Naive thymus-derived CD8-positive, alpha-beta T cell (primary cell): ENCODE measurements at places on chromosomes 13 and 19. TPM values are rescaled to one million over a fixed set of nuclear protein-coding genes. Genes with fewer than 3 reads are reported as not detected.

DNA sequence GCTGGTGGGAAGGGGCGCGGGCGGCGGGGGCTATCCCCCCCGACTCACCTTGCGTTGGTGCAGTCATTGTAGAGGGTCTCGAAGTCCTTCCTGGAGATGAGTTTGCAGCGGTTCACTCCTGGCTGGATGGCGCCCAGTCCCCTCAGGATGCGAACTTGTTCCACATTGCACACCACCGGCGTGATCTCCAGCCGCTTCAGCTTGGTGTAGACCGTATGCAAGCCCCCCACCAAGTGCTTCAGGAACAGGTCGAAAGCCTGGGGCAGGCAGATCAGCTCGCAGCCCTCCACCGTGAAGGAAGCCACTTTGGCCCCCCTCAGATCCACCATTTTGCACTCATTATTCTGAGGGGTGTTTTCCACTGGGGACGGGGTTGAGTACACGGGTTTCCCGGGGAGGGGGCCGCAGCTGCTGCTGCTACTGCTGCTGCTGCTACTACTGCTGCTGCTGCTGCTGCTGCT lies 1.1 kb downstream of the DACH1 start:
- no peak overlapping the region for H3K27ac ChIP-seq
- peak overlapping the region; percentile 74 for H3K4me3 ChIP-seq
- H3K4me1 ChIP-seq = peaks cover 20% of the 10 kb centered on the region
- no peaks in the 10 kb centered on the region for H3K36me3 ChIP-seq

GRCh38 chr19:39427707-39428106 lies 8.0 kb downstream of the RPS16 start:
- H3K36me3 ChIP-seq = no peaks in the 10 kb centered on the region
- no peaks in the 10 kb centered on the region for H3K27me3 ChIP-seq
- no peak overlapping the region for H3K27ac ChIP-seq
- H3K4me1 ChIP-seq = peaks cover 10% of the 10 kb centered on the region

- H3K4me3 ChIP-seq = no peak overlapping the region
- H3K4me1 ChIP-seq = peaks cover 4% of the 10 kb centered on the region
- H3K27ac ChIP-seq = no peak overlapping the region
- DNase-seq = no peak
- no peaks in the 10 kb centered on the region for H3K27me3 ChIP-seq
Measured at GRCh38 chr19:11038511-11038910, 50.8 kb upstream of the LDLR start.

The NLRP11 gene
- total RNA-seq = not detected

The NLRP4 gene
- not detected for total RNA-seq

The CD37 gene
- total RNA-seq = 328 TPM

The C19orf85 gene
- total RNA-seq = not detected

GRCh38 chr19:45104658-45105349 lies 11.8 kb downstream of the PPP1R37 start:
- no peak for DNase-seq
- H3K27ac ChIP-seq = peak overlapping the region; percentile 90
- peaks cover 63% of the 10 kb centered on the region for H3K4me1 ChIP-seq
- no peaks in the 10 kb centered on the region for H3K27me3 ChIP-seq
- H3K4me3 ChIP-seq = peak overlapping the region; percentile 78

- DNase-seq = peak; percentile 69
- H3K27ac ChIP-seq = no peak overlapping the region
- no peak overlapping the region for H3K4me3 ChIP-seq
- no peaks in the 10 kb centered on the region for H3K36me3 ChIP-seq
- no peaks in the 10 kb centered on the region for H3K4me1 ChIP-seq
- peaks cover 22% of the 10 kb centered on the region for H3K27me3 ChIP-seq
Measured at GRCh38 chr13:94674609-94675348, 37.6 kb downstream of the SOX21 start.

DNA sequence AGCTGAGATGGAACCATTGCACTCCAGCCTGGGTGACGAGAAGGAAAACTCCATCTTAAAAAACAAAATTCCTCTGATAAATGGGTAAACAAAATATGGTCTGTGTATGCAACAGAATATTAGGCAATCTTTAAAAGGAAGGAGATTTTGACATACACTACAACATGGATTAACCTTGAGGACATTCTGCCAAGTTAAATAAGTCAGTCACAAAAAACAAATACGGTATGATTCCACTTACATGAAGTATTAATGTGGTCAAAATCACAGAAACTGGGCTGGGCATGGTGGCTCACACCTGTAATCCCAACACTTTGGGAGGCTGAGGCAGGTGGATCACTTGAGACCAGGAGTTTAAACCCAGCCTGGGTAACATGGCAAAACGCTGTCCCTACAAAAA lies 3.0 kb upstream of the ZNF444 start:
- no peaks in the 10 kb centered on the region for H3K27me3 ChIP-seq
- H3K36me3 ChIP-seq = no peaks in the 10 kb centered on the region
- DNase-seq = no peak
- H3K27ac ChIP-seq = no peak overlapping the region
- H3K4me3 ChIP-seq = no peak overlapping the region

GRCh38 chr13:96816261-96816660 lies 178.0 kb downstream of the OXGR1 start:
- H3K36me3 ChIP-seq = no peaks in the 10 kb centered on the region
- no peaks in the 10 kb centered on the region for H3K27me3 ChIP-seq
- H3K4me3 ChIP-seq = no peak overlapping the region
- no peak overlapping the region for H3K27ac ChIP-seq
- no peak for DNase-seq

DNA sequence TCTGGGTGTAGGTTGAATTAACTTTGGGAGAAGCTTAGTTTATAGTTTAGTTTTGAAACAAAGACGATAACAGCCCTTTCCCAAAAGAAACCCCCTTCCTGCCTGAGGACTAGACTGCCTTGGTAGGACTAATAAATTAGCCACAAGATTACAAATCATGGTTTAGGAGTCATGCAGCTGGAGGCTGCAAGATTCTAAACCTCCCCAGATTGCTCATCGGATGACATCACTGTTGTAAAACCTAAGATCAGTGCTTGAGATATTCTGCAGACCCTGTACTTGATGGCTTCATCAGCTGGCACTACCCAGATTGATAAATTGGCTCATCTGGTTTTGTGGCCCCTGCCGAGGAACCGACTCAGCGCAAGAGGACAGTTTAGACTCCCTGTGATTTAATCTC lies 35.9 kb upstream of the MPHOSPH8 start:
- no peak for DNase-seq
- H3K36me3 ChIP-seq = no peaks in the 10 kb centered on the region
- H3K4me1 ChIP-seq = peaks cover 2% of the 10 kb centered on the region

DNA sequence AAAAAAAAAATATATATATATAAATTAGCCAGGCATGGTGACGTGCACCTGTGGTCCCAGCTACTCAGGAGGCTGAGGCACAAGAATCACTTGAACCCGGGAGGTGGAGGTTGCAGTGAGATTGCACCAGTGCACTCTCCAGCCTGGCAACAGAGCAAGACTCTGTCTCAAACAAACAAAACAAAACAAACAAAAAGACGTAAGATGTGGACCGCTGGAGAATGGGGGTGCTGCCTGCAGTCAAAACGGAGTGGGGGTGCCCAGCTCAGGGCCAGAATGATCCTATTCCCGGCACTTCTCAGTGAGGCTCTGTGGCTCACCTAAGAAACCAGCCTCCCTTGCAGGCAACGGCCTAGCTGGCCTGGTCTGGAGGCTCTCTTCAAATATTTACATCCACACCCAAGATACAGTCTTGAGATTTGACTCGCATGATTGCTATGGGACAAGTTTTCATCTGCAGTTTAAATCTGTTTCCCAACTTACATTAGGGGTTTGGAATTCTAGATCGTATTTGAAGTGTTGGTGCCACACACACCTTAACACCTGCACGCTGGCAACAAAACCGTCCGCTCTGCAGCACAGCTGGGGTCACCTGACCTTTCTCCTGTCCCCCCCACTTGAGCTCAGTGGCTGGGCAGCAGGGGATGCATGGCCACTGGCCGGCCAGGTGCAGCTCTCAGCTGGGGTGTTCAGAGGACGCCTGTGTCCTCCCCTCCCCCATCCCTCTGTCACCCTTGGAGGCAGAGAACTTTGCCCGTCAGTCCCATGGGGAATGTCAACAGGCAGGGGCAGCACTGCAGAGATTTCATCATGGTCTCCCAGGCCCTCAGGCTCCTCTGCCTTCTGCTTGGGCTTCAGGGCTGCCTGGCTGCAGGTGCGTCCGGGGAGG lies at the start of gene F7:
F7 (plus strand) TSS at position 760 of the 889 bp plus-strand sequence; CDS start at position 811, 51 bp downstream.
- DNase-seq = no peak
- H3K27ac ChIP-seq = no peak within 1 kb of the TSS
- H3K27me3 ChIP-seq = no peaks in the 10 kb centered on the region
- no peak within 1 kb of the TSS for H3K4me3 ChIP-seq
- H3K4me1 ChIP-seq = peaks cover 3% of the 10 kb centered on the region

DNA sequence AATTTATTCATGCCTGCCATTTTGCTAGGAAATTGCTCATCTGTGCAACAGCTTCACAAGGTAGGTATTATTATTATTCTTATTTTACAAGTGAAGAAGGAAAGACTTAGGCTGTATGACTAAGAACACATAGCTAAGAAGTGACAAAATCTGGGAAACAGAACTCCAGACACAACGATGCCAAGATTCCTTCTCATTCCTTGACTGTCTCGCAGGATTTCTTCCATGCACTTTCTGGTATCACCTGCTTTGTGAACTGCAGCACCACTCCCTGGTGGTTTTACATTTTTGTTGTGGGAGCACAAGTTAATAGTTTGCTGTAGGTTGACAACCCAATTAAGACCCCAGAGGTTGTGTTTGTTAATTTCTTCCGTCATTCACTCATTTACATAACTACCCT lies 188.5 kb downstream of the LACC1 start:
- no peak for DNase-seq
- no peak overlapping the region for H3K27ac ChIP-seq
- H3K36me3 ChIP-seq = peaks cover 16% of the 10 kb centered on the region
- H3K27me3 ChIP-seq = peaks cover 4% of the 10 kb centered on the region
- H3K4me3 ChIP-seq = no peak overlapping the region

GRCh38 chr13:21942061-21942460 lies 271.2 kb downstream of the FGF9 start:
- H3K4me3 ChIP-seq = no peak overlapping the region
- no peak for DNase-seq
- no peaks in the 10 kb centered on the region for H3K27me3 ChIP-seq
- no peaks in the 10 kb centered on the region for H3K36me3 ChIP-seq

The TBXA2R gene
- 18.5 TPM for total RNA-seq

- H3K4me1 ChIP-seq = peaks cover 13% of the 10 kb centered on the region
- H3K27me3 ChIP-seq = peaks cover 36% of the 10 kb centered on the region
- peaks cover 11% of the 10 kb centered on the region for H3K36me3 ChIP-seq
- peak overlapping the region; percentile 46 for H3K4me3 ChIP-seq
Measured at GRCh38 chr19:13024951-13025697, 29.8 kb downstream of the NFIX start.

DNA sequence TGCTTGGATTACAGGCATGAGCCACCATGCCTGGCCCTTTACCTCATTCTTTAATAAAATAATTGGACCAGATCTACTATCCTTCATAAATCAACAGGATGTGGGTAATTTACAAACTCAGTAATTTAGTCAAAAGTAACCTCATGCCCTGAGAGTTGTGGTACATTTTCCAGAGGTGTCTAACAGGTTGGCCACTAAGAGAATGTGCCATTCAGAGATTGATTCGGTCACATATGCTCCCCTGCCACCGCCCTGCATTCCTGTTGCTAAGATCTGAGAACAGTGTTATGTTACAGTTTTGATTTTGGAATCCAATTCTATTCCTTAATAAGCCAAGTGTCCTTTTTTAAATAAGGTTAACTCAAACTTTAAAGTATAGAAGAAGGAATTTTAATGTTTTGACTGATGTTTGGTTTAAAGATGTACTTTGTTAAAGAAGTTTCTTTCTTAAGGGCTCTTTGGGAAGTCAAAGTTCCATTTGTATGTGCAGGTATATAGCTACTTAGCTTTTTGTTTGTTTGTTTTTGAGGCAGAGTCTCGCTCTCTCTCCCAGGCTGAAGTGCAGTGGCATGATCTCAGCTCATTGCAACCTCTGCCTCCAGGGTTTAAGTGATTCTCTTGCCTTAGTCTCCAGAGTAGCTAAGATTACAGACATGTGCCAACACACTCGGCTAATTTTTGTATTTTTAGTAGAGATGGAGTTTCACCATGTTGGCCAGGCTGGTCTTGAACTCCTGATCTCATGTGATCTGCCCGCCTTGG lies 29.2 kb downstream of the PHF11 start:
- H3K27me3 ChIP-seq = no peaks in the 10 kb centered on the region
- no peak overlapping the region for H3K4me3 ChIP-seq

GRCh38 chr13:54029226-54029625 lies 1000.6 kb downstream of the OLFM4 start:
- H3K4me3 ChIP-seq = no peak overlapping the region
- no peak overlapping the region for H3K27ac ChIP-seq
- H3K36me3 ChIP-seq = no peaks in the 10 kb centered on the region
- H3K27me3 ChIP-seq = no peaks in the 10 kb centered on the region

GRCh38 chr13:85521657-85522056 lies 277.6 kb downstream of the SLITRK6 start:
- no peaks in the 10 kb centered on the region for H3K27me3 ChIP-seq
- H3K4me3 ChIP-seq = no peak overlapping the region
- no peaks in the 10 kb centered on the region for H3K36me3 ChIP-seq
- H3K4me1 ChIP-seq = no peaks in the 10 kb centered on the region

- H3K27me3 ChIP-seq = no peaks in the 10 kb centered on the region
- no peak for DNase-seq
- H3K4me1 ChIP-seq = no peaks in the 10 kb centered on the region
Measured at GRCh38 chr13:41419206-41419605, 38.1 kb upstream of the RGCC start.

The CILP2 gene
- total RNA-seq = 0.41 TPM

The PIP5K1C gene
- total RNA-seq = 30.6 TPM

GRCh38 chr19:20513189-20513904 lies 52.2 kb downstream of the ZNF737 start:
- no peaks in the 10 kb centered on the region for H3K36me3 ChIP-seq
- no peaks in the 10 kb centered on the region for H3K4me1 ChIP-seq
- no peak overlapping the region for H3K27ac ChIP-seq
- H3K4me3 ChIP-seq = no peak overlapping the region

The DACH1 gene
- not detected for total RNA-seq

GRCh38 chr13:85738696-85739320 lies 60.4 kb downstream of the SLITRK6 start:
- no peaks in the 10 kb centered on the region for H3K4me1 ChIP-seq
- no peak for DNase-seq
- H3K4me3 ChIP-seq = no peak overlapping the region
- no peaks in the 10 kb centered on the region for H3K36me3 ChIP-seq
- H3K27ac ChIP-seq = no peak overlapping the region

- peak overlapping the region; percentile 90 for H3K4me3 ChIP-seq
- DNase-seq = peak; percentile 37
- no peaks in the 10 kb centered on the region for H3K27me3 ChIP-seq
- peaks cover 33% of the 10 kb centered on the region for H3K4me1 ChIP-seq
- H3K36me3 ChIP-seq = no peaks in the 10 kb centered on the region
- peak overlapping the region; percentile 92 for H3K27ac ChIP-seq
Measured at GRCh38 chr19:41939861-41940730, 11.8 kb upstream of the ERFL start.

The FUT1 gene
- not detected for total RNA-seq

The KCNK6 gene
- 6.6 TPM for total RNA-seq

- H3K36me3 ChIP-seq = peaks cover 11% of the 10 kb centered on the region
- H3K4me3 ChIP-seq = no peak overlapping the region
- H3K27ac ChIP-seq = no peak overlapping the region
- H3K27me3 ChIP-seq = peaks cover 47% of the 10 kb centered on the region
- H3K4me1 ChIP-seq = peaks cover 8% of the 10 kb centered on the region
Measured at GRCh38 chr19:34481861-34482379, 362 bp downstream of the WTIP start.
